Natural killer cell (primary cell): ENCODE measurements at places on chromosomes 6 and 20.

DNA sequence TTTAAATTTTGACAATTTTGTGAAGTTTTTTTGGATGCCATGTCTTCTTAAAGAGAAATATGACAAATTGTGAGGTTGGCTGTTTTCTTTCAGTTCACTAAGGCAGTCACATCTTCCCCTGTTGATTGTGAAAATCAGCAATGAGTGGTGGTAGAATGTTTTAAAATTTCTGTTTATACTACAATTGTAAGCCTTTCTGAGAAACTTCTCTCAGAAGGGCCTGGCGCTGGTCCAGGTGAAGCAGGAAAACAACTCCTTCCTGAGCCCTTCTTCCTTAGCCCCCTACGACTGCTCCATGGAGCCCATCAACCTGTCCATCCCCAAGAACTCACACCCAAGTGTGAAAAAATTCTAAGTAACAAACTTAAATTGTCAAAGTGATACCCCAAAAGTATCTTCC lies 80.6 kb downstream of the SSR1 start:
- no peak for DNase-seq

DNA sequence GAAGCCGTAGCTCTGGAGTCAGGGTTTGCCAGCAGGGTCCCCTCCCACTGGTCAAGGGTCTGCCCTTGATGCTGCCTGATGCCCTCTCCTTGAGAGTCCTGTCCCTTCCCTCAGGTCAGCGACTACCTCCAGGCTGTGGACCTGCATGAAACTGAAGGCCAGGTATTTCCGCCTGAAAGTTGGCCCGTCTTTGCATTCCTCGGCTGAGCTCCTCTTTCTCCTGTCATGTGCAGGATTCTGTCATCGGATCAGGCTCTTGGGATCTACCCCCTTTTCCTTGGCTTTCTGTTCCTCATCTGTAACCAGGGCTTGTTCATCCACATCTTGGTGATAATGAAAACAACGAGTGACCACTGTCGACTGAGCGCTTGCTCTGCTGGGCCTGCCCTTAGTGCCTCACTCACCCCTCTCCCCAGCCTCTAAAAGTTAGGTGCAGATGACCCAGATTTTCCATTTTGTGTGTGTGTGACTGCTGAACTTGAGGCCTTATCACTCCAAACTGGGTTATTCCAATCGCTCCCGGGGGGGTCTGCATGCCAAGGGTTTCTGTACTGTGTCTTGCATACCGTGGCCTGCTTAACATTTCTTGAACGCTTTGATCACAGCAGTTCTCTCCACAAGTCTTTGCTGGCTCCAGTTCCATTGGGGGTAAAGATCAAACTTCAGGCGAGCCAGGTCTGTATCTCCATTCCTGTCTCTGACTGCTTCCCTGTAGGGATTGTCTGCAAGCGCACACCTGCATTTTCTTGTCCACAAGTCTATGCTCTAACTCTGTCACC lies 81.6 kb downstream of the DTD1 start:
- DNase-seq = no peak

DNA sequence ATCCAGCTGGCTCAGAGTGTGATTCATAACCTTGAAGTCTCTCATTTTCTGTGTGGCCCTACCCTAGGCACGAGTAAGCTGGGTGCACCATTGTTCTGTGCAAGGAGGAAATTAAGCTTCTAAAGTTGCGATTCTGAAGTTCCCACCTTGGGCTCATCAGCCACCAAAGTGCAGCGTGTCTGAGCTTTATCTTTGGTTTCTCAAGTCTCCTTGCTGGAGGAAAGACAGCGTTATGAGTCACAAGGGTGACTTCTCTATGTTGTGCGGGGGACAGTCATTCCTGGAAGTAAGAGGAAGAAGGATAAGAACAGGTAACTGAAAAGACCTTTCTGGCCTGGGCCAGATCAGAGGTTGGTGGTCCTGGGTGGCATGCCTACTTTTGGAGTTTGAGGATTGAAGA lies 16.8 kb downstream of the MRAP2 start:
- DNase-seq = no peak

GRCh38 chr6:14110001-14110818 lies 7.4 kb upstream of the CD83 start:
- no peak for DNase-seq

DNA sequence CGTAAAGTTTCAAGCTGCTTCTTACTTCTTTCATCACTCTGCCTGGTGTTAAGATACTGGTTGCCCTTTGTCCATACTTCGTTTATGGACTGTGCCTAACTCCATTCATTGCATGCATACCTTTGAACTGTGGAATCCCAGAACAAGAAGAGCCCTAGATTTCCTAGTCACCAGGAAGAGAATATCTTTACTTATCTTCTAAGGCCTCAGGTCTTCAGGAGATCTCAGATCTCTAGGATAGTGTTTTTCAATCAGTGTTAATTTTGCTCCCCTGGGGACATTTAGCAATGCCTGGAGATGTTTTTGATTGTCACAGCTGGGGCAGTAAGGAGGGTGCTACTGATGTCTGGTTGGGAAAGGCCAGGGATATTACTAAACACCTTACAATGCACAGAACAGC lies 35.5 kb upstream of the GJA1 start:
- no peak for DNase-seq

- DNase-seq = no peak
Measured at GRCh38 chr20:17872959-17873358, 95.6 kb downstream of the SNX5 start.

DNA sequence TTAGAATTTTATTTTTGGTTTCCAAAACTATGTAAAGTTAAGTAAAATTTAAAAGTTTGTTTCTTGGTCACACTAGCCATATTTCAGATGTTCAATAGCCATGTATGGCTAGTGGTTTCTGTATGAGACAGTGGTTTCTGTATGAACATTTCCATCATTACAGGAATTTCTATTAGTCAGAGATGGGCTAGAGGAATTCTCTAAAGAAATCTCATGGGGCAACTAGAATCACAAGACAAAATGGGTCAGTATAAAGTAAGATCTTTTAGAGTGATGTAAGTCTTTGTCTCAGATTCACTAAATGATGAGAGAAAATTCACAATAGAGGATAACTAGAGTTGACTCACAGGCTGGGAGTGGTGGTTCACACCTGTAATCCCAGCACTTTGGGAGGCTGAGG lies 149.0 kb downstream of the FUT9 start:
- DNase-seq = no peak

DNA sequence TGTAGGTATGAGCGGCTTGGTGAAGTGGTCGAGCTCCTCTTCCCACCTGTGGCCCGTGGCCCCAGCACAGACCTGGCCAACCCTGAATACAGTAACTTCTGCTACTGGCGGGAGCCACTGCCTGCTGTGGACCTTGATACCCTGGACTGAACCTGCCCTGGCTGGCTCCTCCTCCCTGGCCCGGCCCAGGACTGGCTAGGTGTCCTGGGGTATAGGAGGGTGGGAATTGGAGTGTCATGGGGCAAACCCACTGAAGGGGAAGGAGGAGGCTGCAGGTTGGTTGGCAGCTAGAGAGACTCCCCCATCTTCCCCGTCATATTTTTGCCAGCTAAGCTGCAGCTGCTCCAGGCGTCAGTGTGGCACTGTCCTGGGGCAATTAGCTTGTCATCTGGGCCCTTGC lies 7.9 kb downstream of the EMILIN3 start:
- DNase-seq = no peak

DNA sequence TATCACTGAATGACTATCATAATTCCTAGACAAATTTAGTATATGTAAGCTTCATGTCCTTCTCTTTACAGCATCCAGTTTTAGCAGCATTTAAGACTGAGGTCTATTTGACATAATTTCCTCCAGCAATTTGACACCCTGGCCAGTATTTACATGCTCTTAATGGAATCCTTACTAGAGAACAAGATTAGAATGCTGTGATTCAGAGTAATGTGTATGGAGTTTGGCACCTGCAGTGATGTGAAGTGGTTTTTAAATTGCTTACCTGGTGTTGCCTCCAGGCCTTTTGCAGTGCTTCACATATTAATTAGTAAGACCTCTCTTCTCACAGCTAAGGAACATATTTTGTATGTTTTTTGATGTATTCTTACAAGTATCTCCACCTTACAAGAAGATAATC lies 9.8 kb downstream of the NKX2-4 start:
- no peak for DNase-seq

- no peak for DNase-seq
Measured at GRCh38 chr6:282867-283416, 9.3 kb upstream of the DUSP22 start.

DNA sequence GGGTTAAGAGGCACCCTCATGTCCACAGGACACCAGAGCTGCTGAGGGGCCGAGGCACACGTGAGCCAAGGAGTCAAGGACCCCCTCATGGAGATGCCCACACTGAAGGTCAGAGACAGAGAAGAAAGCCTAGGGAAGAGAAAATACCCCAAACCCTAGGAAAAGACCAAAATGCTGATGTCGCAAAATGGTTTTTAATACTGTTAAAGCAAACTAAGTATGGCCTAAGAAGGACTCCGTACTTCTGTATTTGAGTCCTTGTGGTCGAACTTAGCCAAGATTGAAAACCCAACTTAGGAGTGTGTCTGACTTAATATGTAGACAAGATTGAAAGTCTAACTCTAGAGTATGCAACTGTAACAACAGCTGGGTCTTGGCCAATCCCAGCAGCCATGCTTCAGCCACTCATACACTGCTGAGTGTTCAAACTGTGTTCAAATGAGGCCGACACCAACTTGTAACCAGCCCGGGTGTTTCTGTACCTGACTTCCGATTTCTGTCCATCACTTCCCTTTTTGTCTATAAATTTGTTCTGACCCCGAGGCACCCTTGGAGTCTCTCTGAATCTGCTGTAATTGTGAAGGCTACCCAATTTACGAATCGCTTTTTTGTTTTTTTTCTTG lies 92.6 kb upstream of the AGPAT4 start:
- no peak for DNase-seq

- DNase-seq = no peak
Measured at GRCh38 chr6:35492258-35492973, 4.5 kb downstream of the TEAD3 start.

- no peak for DNase-seq
Measured at GRCh38 chr6:125220712-125221111, 67.1 kb downstream of the TPD52L1 start.

GRCh38 chr20:2473516-2473915 lies 2.9 kb upstream of the SNRPB start:
- DNase-seq = no peak

DNA sequence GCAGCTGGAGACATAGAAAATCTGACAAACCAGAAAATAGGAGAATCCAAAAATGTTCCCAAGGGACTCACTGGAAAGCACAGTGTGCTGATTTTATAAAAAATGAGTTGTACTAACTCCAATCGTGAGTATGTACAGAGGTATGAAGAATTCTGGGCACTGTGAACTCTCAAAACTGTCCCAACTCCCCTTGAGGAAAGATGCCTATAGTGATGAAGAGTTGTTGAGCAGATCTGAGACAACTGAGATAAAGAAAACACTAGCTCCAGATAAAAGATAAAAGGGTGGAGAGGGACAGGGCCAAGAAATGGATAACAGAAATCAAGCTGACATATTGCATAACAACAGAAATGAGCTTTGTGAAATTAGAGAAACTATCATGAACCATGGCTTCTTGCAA lies 481.4 kb downstream of the MAFB start:
- DNase-seq = no peak

- no peak for DNase-seq
Measured at GRCh38 chr6:53830366-53830765, 35.6 kb downstream of the LRRC1 start.

DNA sequence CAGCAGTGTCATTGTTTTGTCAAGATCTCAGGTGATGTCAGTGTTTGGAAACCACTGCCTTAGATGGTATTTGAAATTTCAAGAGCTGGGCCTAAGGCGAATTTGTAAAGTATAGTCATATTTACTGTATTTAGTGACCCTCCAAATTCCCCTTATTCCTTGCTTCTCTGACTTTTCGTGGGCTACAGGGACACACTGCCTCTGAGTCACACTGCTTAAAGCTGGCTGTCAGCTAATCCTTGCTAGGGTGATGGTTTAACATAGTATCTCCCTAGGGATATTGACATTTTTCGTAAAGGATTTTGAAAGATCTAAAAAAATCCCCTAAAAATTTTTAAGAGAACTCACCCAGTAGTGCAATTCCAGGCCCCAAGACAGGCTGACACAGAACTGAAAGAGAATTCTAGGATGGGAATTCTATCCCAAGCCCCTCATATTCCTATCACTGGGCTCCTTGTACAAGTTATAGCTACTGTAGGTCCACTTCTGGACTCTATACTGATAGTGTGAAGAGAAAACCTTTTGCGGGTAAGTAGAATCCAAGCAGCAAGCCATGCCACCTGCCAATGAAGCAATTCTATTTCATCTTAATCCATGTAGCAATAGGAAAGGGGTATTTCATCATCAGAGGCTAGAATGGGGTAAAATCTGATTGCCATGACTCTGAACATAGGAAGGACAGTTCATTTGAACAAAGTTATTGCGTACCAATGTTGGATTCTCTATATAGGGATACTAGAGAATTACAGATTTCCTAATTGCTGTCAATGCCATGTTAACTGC lies 4.3 kb downstream of the BMP6 start:
- no peak for DNase-seq

DNA sequence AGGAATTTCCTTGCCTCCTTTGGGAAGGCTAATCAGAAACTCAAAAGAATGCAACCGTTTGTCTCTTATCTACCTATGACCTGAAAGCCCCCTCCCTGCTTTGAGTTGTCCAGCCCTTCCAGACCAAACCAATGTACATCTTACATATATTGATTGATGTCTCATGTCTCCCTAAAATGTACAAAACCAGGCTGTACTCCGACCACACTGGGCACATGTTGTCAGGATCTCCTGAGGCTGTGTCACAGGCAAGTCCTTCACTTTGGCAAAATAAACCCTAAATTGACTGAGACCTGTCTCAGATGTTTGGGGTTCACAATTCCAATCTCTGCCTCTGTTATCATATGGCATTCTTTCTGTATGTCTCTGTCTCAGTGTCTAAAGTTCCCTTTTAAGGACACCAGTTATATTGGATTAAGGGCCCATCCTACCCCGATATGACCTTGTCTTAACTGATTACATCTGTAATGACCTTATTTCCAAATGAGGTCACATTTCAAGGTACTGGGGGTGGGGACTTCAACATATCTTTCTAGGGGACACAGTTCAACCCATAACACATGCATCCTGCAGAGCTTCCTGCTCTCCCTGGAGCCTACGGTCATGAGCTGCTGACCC lies 513.5 kb upstream of the JARID2 start:
- DNase-seq = no peak

DNA sequence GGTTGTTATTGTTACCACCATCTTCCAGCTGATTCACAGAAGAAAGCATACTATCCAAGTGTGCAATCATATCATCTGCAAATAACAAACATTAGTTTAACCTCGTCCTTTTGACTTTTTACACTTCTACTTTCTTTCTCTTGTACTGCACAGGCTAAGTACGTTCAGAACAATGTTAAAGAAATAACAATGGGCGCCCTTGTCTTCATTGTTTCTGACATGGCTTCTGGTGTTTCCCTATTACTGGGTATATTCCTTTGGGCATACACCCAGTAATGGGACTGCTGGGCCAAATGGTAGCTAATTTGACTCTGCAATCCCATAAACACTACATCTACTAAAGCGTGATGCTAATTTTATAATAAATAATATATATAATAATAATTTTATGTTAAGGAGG lies 146.7 kb downstream of the GJA10 start:
- DNase-seq = no peak
